ENCODE measurements at places on chromosomes 16 and 17. TPM values are rescaled to one million over a fixed set of nuclear protein-coding genes. Genes with fewer than 3 reads are reported as not detected.
A peak's percentile ranks its signal among the peaks of the same experiment; 100 is the strongest.

Gene SPOP
- 60.8 TPM for total RNA-seq

Gene RHBDF1
- 5.4 TPM for total RNA-seq

DNA sequence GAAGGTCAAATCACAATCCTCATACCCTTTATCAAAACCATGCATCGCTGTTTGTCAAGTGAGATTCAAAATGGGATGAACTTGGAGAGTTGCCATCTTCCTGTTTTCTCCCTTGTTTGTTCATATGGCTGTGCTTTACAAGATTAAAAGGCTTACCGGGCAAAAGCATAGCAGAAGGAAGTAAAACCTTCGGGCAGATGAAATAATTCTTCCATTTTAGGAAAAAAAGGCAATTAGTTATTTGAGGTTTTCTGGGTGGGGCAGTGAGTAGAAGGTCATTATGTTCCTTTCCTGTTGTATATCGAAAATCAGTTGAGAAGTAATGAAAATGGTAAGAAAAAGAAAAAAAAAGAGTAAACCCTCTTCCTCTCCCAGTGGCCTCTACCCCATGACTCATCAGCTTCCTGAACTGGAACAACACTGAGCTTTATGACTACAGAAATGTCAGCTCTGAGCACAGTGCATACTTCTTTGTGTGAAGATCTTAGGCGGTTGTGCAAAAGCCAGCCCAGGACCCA lies 369.2 kb downstream of the CDH13 start:
- H3K27ac ChIP-seq: no peak overlapping the region
- no peaks in the 10 kb centered on the region for H3K4me1 ChIP-seq
- H3K4me3 ChIP-seq: no peak overlapping the region
- H3K36me3 ChIP-seq: no peaks in the 10 kb centered on the region

- H3K27ac ChIP-seq: peak overlapping the region; percentile 97
- H3K4me1 ChIP-seq: peaks cover 45% of the 10 kb centered on the region
These were observed 538 bp upstream of the FCSK start for GRCh38 chr16:70453892-70454221.

- H3K4me3 ChIP-seq: no peak overlapping the region
- peak; percentile 86 for DNase-seq
- H3K36me3 ChIP-seq: no peaks in the 10 kb centered on the region
- H3K27ac ChIP-seq: no peak overlapping the region
- peaks cover 18% of the 10 kb centered on the region for H3K4me1 ChIP-seq
These were observed 7.2 kb upstream of the KRT36 start for GRCh38 chr17:41496803-41497484.

DNA sequence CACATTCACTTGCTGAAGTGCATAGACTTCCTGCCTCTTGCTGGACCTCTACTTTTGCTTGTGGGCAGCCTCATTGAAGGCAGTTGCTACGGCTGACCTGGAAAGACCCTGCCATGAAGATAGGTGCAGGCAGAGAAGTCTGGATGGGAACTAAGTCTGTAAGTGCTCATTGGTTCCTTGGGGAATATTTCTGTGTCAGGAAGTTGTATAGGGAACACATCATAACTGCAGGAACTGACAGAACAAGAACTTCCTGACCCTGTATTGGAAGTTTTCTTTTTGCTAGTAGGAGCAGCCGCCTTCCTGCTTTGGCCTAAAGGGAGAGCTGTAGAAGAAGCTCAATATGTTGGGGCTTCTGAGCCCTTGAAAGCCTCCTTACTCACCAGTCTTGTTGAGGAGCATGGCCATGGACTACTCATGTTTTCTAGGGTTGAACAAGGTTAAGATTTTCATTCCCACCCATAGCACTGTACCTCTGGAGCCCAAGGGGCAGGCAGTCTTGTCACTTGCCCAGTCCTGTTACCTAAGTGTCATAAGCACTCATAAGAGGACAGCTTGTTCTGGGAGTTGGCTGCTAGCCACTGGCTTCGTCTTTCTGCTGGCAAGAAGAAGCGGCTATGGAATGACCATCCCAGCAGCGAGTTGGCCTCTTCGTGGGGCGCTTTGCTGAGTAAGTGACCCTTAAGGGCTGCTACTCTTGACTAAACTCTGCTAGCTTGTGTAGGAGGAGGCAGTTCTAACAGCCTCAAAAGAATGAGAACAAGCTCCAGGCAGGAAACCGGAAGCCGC lies 7.2 kb downstream of the UBFD1 start:
- H3K4me3 ChIP-seq: no peak overlapping the region
- DNase-seq: no peak
- no peaks in the 10 kb centered on the region for H3K27me3 ChIP-seq
- no peak overlapping the region for H3K27ac ChIP-seq
- H3K36me3 ChIP-seq: peaks cover 97% of the 10 kb centered on the region
- H3K4me1 ChIP-seq: peaks cover 13% of the 10 kb centered on the region

- no peak for DNase-seq
- no peaks in the 10 kb centered on the region for H3K36me3 ChIP-seq
- peaks cover 17% of the 10 kb centered on the region for H3K4me1 ChIP-seq
- H3K27ac ChIP-seq: no peak overlapping the region
These were observed 47.1 kb upstream of the SDK2 start for GRCh38 chr17:73691321-73691766.

Gene VKORC1
- 141 TPM for total RNA-seq

DNA sequence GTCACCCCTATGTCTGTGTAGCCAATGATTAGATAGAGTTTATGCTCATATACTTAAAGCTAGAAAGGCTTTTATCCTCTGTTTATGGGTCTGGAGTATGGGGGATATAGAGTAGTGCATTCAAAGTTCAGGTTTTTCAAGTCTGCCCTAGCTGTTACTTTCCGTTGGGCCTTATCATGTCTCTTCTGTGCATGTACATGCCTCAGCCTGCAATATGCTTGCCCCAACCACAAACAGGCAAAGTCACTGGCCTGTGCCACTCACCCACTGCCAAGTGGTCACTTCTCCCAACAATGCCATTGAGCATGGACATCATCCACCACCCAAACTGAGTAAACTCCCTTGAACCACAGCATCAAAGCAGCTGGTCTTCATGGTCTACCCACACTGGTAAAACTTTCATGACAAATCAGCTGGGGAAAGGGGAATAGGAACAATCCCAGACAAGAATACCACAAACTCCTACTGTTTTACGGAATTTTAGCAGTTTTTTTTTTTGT lies 70.3 kb upstream of the C17orf78 start:
- H3K27me3 ChIP-seq: no peaks in the 10 kb centered on the region
- H3K4me3 ChIP-seq: no peak overlapping the region
- peaks cover 9% of the 10 kb centered on the region for H3K4me1 ChIP-seq
- DNase-seq: no peak

- peak overlapping the region; percentile 88 for H3K4me3 ChIP-seq
- no peak for DNase-seq
- H3K4me1 ChIP-seq: peaks cover 78% of the 10 kb centered on the region
- no peaks in the 10 kb centered on the region for H3K27me3 ChIP-seq
These were observed 789 bp downstream of the CSNK1D start for GRCh38 chr17:82272495-82273326.

- H3K4me3 ChIP-seq: no peak overlapping the region
- H3K4me1 ChIP-seq: peaks cover 67% of the 10 kb centered on the region
- no peak overlapping the region for H3K27ac ChIP-seq
- H3K36me3 ChIP-seq: no peaks in the 10 kb centered on the region
- no peak for DNase-seq
These were observed 6.3 kb upstream of the CBFB start for GRCh38 chr16:67022531-67023214.

Gene ZNF500
- total RNA-seq: 8.1 TPM

Gene CRYM
- total RNA-seq: 1.9 TPM

- peaks cover 4% of the 10 kb centered on the region for H3K36me3 ChIP-seq
- H3K27ac ChIP-seq: no peak overlapping the region
- H3K4me3 ChIP-seq: no peak overlapping the region
- H3K27me3 ChIP-seq: no peaks in the 10 kb centered on the region
- peaks cover 25% of the 10 kb centered on the region for H3K4me1 ChIP-seq
These were observed 2.8 kb downstream of the IGFALS start for GRCh38 chr16:1790611-1791255.

Gene SDR42E2
- 0.11 TPM for total RNA-seq

GRCh38 chr17:43878260-43879175 lies 28.8 kb downstream of the MPP2 start:
- H3K27me3 ChIP-seq: peaks cover 13% of the 10 kb centered on the region
- DNase-seq: peak; percentile 45
- peaks cover 8% of the 10 kb centered on the region for H3K4me1 ChIP-seq
- no peak overlapping the region for H3K27ac ChIP-seq
- no peak overlapping the region for H3K4me3 ChIP-seq

GRCh38 chr16:4991754-4992153 lies 33.6 kb downstream of the SEC14L5 start:
- H3K4me3 ChIP-seq: no peak overlapping the region
- H3K4me1 ChIP-seq: peaks cover 13% of the 10 kb centered on the region
- no peak overlapping the region for H3K27ac ChIP-seq
- peaks cover 38% of the 10 kb centered on the region for H3K27me3 ChIP-seq
- no peaks in the 10 kb centered on the region for H3K36me3 ChIP-seq

DNA sequence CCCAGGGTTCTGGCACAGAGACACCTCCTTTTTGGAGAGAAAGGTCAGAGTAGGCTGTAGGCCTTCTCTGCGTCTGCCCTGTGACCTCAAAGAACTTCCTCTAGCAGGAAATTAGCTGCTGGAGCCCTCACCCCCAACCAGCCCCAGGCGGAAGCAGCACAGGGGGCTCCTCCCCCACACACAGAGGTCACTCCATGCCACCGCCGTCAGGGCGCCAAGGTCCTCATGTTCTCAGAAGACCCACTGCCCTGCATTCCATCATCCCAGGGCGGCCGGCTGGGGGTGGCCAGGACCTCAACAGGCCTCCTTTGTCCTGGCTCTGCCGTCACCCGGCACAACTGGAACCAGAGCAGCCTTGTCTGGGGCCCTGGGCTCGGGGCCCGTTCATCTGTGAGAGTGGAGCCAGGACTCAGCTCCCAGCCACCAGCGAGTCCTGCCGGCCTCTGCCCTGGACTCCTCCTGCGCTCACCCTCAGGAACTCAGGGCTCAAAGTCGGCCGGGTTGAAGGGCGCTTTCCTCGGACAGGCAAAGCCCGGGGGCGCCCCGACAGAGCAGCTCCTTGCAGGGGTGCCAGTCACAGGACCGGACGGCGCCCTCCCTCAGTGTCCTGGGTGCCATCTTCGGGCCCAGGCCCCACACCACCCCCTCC lies 1.2 kb downstream of the TMC6 start:
- peak overlapping the region; percentile 91 for H3K27ac ChIP-seq
- peak; percentile 93 for DNase-seq
- H3K27me3 ChIP-seq: no peaks in the 10 kb centered on the region
- H3K4me1 ChIP-seq: peaks cover 49% of the 10 kb centered on the region
- H3K4me3 ChIP-seq: peak overlapping the region; percentile 86
- peaks cover 26% of the 10 kb centered on the region for H3K36me3 ChIP-seq

Gene ITGAX
- total RNA-seq: not detected

DNA sequence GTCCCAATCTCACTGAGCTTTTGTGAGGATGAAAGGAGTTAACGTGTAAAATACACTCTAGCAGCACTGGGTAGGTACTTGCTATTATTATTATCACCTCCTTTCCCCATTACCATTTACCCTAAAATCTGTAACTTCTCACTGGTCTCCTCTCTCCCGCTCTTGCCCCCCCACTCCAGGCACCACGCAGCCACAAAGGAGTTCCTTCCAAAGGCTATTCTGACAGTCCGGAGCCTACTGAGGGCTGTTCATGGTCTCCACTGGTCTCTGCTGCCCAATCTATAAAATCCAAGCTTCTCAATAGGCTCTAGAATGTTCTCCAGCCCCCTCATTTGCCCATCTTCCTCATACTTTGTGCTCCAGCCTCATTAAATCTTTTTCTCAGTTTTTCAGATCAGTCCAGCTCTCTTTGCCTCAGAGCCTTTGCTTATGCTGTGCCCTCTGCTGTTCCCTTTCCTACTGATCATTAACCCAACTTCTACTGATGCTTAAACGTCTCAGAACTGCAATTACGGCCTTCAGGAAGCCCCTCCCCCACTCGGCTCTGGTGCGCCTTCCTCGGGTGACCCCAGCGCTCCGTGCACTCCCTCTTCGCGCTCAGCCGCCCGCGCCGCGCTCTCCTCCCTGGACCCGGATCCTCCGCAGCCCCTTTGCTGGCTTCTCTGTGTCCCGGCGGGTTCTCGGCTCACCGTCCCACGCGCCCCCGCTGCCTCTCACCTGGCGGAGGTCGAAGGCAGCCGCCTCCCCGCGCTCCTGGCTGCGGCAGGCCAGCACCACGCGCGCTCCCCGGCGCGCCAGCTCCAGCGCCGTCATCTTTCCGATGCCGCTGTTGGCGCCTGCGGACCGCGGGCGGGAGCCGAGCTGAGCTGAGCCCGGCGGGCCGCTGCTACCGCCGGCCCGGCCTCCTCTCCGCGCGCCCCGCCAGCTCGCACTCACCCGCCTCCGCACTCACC lies 737 bp downstream of the DHRS13 start:
- H3K27me3 ChIP-seq: no peaks in the 10 kb centered on the region
- peak overlapping the region; percentile 63 for H3K4me3 ChIP-seq
- peaks cover 20% of the 10 kb centered on the region for H3K36me3 ChIP-seq
- H3K27ac ChIP-seq: peak overlapping the region; percentile 73
- H3K4me1 ChIP-seq: peaks cover 32% of the 10 kb centered on the region
- no peak for DNase-seq

Gene C17orf78
- not detected for total RNA-seq

DNA sequence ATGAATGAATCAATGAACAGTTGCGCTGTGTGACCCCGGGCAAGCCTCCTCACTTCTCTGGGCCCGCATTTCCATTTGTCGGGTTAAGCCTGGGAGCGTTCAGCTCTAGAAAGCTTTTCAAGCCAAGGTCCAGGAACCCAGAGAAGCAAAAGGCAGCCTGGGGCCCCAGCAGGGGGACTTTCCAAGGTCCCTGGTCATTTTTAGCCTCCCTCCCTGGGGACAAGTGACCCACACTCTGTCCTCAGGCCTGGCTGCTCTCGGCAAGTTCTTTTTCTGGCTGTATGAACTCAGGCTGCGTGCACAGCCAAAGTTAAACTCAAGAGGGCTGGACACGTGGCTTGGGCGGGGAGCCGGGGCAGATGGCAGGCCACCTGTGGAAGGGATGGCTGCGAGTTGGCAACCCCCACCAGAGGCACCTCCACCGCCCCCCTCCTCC lies 41.4 kb upstream of the CIBAR2 start:
- peaks cover 1% of the 10 kb centered on the region for H3K27me3 ChIP-seq
- H3K4me1 ChIP-seq: peaks cover 77% of the 10 kb centered on the region
- no peak overlapping the region for H3K27ac ChIP-seq
- H3K4me3 ChIP-seq: no peak overlapping the region
- no peak for DNase-seq
